NCI-H748 treated with DMSO at 0.1 percent for 48 hours (cell line): ENCODE measurements at places on chromosomes 5 and 9.

DNA sequence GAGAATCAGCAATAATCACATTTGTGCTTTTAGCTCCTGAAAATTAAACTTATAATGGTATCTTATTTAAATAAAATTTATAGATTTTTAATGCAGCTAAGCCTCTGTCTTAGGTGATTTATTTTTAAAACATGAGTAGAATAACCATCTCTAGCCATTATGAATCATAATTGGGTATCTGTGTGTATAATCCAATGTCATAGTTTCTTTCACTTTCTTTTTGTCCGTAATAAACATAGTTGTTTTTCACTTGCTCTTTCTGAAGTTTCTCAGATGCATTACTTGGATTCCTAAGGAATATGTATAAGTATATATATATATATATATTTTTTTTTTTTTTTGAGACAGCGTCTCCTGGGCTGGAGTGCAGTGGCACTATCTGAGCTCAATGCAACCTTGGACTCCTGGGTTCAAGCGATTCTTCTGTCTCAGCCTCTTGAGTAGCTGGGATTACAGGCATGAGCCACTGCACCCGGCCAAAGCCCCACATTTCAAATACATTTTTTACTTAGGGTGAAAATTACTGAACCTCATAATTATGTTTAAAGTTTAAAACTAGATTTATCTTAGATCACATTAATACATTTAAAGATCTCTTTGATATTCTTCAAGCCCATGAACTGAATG, 377.1 kb downstream of the PRDM9 start:
- no peak for DNase-seq

- no peak for DNase-seq
Observed at GRCh38 chr9:91536211-91536691, 112.6 kb upstream of the NFIL3 start.

DNA sequence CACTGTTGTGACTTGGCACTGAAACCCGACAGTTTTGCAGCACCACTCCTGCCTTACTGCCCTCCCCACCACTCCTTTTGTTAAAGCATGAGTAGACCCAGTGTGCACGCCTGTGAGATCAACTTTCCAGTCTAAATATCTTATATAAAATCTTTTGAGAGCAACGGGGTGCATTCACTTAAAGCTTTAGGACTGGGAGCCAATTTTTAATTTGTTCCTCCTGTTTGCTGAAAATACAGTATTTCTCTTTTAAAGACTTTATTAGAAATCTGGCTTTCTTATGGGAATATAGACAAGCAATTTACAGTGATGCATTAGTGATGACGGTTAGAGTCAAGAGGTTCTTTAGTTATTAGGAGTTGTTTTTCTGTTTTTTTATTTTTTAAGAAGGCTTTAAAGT, 397.5 kb downstream of the TMEM167A start:
- DNase-seq, result no peak

DNA sequence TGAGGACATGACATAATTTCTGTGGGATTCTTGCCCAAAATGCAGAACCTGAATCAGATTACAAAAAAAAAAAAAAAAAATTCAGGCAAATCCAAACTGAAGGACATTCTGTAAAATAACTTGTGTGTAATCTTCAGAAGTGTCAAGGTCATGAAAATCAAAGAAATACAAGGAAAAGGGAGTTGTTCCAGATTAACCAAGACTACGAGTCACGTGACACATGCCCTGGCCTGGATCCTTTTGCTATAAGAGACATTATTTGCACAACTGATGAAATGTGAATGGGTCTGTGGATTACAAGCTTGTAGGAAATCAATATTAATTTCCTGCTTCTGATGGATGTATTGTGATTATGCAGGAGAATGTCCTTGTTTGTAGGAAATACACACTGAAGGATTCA, 216.8 kb upstream of the NFIL3 start:
- no peak for DNase-seq

DNA sequence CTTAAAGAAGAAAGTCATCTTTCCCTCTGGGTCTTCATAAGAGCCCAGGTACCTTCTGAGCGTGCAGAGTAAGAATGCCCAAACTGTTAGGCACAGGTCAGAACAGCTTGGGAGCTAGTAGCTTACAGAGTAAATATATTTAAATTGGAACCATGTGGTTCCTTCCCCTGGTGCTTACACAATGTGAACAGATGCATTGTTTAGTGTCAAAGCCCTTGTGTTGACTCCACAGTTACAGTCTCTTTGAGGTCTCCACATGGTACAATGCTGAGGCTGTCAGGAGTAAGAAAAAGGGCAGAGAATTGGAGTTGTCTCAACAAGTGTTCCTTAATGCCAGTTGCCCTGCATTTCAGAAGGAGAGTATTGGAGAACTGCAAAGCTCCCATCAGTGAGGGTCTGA, 188.5 kb downstream of the PAPPA start:
- peak; percentile 42 for DNase-seq

DNA sequence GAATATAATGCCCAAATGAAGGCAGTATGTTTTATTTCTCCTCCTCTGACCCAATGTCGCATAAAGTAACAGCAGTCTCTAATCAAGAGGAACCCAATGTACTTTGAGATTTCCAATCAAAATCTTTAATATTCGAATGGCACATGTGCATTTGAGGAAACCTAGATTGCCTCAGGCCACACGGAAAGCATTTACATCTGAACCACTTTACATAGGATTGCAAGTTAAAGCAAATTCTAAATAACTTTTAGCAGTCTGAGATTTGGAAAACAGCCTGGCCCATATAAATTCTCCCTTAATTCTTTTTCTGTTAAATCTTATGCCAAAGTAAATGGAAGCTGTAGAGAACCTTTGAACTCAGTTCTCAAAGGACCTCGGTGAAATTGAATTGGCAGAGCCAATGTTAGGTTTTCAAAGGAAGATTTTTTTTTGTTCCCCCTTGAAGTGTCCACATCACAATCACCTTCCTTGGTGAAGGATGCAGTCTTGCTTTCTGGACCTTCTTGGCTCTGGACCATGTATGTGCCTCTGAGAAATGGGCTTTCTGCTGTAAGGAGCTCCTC, 57.3 kb downstream of the SNCAIP start:
- no peak for DNase-seq

DNA sequence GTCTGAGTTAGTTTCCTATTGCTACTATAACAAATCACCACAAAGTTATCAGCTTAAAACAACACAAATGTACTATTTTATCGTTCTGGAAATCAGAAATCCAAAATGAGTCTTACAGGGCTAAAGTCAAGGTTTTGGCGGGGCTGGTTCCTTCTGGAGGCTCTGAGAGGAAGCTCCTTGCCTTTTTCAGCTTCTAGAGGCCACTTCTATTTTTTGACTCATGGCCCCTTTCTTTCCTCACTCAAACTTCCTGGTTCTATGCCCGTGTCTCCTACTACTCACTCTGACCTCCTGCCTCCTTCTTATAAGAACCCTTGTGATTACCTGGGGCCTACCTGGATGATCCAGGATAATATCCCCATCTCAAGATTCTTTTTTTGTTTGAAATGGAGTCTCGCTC, 48.2 kb downstream of the GABBR2 start:
- no peak for DNase-seq
